ENCODE measurements at places on chromosomes 5 and 9.
A peak's percentile ranks its signal among the peaks of the same experiment; 100 is the strongest.

GRCh38 chr9:13759551-13759950 lies 480.1 kb upstream of the MPDZ start:
- no peaks in the 10 kb centered on the region for H3K27me3 ChIP-seq
- DNase-seq, result no peak
- H3K36me3 ChIP-seq, result no peaks in the 10 kb centered on the region
- H3K27ac ChIP-seq, result no peak overlapping the region
- no peak overlapping the region for H3K4me3 ChIP-seq

DNA sequence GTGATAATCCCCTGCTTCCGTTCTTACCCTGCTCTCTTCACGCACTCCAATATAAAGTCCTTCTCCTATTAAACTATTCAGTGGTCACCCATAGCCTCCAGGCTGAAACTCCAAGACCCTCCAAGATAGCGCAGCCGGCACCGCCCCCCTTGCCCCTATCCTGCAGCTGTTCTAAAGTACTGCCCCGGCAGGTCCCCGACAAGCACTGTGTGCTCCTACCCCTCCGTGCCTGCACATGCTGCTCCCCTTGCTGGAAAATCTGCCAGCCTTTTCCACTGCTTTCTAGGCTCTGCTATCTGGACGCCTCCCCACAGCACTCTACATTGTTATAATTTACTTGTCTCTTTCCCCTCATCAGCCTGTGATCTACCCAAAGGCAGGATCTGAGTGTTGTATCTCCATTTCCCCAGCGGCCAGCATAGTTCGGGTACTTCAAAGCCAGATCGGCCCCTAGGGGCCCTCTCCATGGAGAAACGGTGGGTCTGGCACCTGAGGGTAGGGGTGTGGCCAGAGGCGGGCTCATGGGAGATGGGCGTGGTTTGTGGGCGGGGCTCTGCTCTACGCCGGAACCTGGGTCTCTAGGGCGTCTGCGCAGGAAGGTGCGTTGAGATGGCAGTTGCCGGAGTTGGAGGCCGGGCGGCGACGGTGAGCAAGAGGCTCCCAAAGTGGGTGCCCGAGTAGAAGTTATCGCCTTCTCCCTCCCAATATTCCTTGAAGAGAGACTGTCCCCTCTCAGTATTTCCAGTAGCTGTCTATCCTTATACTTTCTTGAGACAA lies 83.5 kb upstream of the RUSC2 start:
- no peak overlapping the region for H3K4me3 ChIP-seq
- no peak overlapping the region for H3K27ac ChIP-seq
- no peaks in the 10 kb centered on the region for H3K36me3 ChIP-seq
- DNase-seq, result no peak

DNA sequence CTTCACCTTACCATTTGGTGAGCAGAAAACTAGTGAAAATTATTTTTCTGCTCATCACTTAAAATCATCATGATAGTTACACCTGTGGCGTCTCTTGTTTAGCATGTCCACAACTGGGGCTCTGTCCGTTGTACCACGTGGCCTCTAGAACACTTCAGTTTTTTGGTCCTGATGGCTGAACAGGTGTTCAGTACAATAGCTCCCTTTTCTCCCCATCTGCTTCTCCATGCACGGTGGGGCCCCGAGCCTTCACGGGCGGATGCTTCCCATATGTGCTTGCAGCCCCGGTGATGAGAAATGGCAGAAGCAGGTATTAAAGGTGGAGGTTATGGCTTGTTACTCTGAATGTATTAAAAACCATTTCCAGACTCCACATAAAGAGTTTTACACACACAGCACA lies 304.1 kb downstream of the CWC27 start:
- H3K4me1 ChIP-seq, result no peaks in the 10 kb centered on the region
- H3K27ac ChIP-seq, result no peak overlapping the region
- DNase-seq, result no peak
- no peaks in the 10 kb centered on the region for H3K27me3 ChIP-seq

DNA sequence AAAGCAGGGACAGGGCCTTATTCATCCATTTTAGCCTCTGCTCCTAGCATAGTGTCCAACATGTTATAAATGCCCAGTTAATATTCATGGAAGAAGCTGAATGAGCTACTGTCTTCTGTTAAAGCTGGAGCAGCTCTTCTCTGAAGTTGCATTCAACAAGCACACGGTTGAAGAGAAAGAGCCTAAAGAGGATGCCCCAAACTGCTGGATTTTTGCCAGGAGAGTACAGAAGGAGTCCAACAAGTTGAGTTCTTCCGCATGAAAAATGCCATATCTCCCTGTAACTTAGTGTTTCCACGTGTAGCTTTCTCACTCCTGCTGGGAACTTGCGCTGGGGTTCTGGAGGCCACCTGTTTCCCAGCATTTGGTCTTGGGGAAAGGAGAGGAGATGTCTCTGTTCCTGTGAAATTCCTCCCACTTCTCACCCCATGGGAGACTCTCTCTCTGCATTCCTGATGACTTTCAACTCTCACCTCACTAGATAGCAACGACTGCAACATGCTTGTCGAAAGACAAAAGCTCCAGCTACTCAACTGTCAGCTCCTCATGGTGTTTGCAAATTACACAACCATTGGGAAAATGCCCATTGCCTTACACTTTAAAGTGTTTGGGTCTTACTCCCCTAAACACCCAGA lies 122.8 kb downstream of the KIF4B start:
- no peak overlapping the region for H3K4me3 ChIP-seq
- H3K27me3 ChIP-seq, result no peaks in the 10 kb centered on the region
- no peaks in the 10 kb centered on the region for H3K4me1 ChIP-seq
- no peak for DNase-seq

DNA sequence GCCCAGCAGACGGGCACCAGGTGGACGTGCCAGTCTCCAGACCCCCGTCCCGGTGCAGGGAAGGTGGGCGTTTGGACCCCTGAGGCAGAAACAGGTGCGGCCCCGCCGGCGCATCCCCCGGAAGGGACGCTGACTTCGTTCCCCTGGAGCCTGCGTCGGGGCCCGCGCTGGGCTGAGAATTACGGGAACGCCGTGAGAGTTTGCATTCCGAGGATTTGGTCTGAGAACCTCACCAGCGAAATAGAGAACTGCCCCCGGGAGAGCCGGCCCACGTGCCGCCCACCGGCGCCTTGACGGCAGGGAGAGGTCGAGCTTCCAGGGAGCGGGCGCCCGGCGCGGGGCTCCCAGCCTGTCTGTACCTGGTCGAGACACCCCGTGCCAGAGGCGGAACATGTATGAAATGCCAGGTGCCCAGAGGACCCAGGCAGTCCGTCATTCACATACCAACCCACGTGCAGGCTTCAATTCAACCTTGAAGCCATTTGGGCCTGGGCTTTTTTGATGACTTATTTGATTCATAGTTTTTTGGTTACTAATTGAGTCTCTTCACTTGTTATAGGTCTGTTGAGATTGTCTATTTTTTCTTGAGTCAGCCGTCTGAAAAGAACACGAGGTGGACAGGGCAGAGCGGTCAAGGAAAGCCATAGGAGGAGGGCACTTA lies 877 bp upstream of the CAMSAP1 start:
- H3K27ac ChIP-seq, result peak overlapping the region; percentile 75
- no peaks in the 10 kb centered on the region for H3K27me3 ChIP-seq
- DNase-seq, result no peak
- H3K4me1 ChIP-seq, result peaks cover 32% of the 10 kb centered on the region

DNA sequence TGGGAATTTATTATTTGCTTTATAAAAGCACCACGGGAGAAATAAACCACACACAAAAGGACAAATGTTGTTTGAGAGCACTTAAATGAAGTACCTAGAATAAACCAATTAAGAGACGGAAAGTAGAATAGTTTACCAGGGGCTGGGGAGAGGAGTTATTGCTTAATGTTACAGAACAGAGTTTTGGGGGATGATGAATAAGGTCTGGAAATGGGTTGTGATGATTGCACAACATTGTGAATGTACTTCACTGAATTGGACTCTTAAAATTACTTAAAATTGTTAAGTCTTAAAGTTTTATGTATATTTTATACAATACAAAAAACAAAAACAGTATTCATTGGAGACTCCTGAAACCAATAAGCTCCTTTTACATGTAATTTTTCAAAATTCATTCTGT lies 1.5 kb downstream of the ZBTB43 start:
- H3K4me3 ChIP-seq, result peak overlapping the region; percentile 84
- H3K36me3 ChIP-seq, result peaks cover 41% of the 10 kb centered on the region
- H3K27ac ChIP-seq, result peak overlapping the region; percentile 40
- peaks cover 28% of the 10 kb centered on the region for H3K4me1 ChIP-seq
- H3K27me3 ChIP-seq, result no peaks in the 10 kb centered on the region

- peaks cover 8% of the 10 kb centered on the region for H3K4me1 ChIP-seq
- no peak for DNase-seq
- no peaks in the 10 kb centered on the region for H3K36me3 ChIP-seq
- no peak overlapping the region for H3K27ac ChIP-seq
Observed at GRCh38 chr9:11931109-11931508, 762.1 kb upstream of the TYRP1 start.

- DNase-seq, result no peak
- H3K4me3 ChIP-seq, result no peak overlapping the region
- no peaks in the 10 kb centered on the region for H3K36me3 ChIP-seq
Observed at GRCh38 chr9:135796784-135797485, 95.0 kb downstream of the KCNT1 start.

DNA sequence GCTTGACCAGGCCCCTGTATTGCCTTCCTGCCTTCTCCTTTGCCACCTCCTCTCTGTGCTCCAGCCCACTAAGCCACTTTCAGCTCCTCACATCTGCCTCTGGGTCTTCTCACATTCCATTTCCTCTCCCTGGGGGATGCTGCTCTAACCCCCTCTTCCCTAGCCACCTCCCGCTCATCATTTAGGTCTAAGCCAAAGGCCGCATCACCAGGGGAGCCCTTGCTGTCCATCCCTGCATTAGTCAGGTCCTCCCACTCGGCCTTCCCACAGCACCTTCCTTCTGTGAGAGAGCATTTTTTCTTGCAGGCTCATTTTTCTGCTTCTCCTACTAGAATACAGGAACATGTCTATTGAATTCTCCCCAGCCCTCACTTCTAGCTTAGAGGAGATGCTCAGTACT lies 72.6 kb upstream of the GALNT10 start:
- no peaks in the 10 kb centered on the region for H3K36me3 ChIP-seq
- H3K27me3 ChIP-seq, result no peaks in the 10 kb centered on the region
- H3K4me1 ChIP-seq, result no peaks in the 10 kb centered on the region
- H3K27ac ChIP-seq, result no peak overlapping the region
- no peak for DNase-seq
- H3K4me3 ChIP-seq, result no peak overlapping the region

- H3K4me3 ChIP-seq, result no peak overlapping the region
- H3K27ac ChIP-seq, result no peak overlapping the region
- no peak for DNase-seq
Observed at GRCh38 chr9:1946526-1947283, 68.4 kb upstream of the SMARCA2 start.

GRCh38 chr5:167688341-167689130 lies 602.9 kb upstream of the WWC1 start:
- no peaks in the 10 kb centered on the region for H3K36me3 ChIP-seq
- no peaks in the 10 kb centered on the region for H3K27me3 ChIP-seq
- DNase-seq, result no peak

- no peaks in the 10 kb centered on the region for H3K4me1 ChIP-seq
- H3K4me3 ChIP-seq, result no peak overlapping the region
- H3K36me3 ChIP-seq, result no peaks in the 10 kb centered on the region
- H3K27ac ChIP-seq, result no peak overlapping the region
- no peak for DNase-seq
- no peaks in the 10 kb centered on the region for H3K27me3 ChIP-seq
Observed at GRCh38 chr9:26756881-26757280, 135.7 kb downstream of the CAAP1 start.

DNA sequence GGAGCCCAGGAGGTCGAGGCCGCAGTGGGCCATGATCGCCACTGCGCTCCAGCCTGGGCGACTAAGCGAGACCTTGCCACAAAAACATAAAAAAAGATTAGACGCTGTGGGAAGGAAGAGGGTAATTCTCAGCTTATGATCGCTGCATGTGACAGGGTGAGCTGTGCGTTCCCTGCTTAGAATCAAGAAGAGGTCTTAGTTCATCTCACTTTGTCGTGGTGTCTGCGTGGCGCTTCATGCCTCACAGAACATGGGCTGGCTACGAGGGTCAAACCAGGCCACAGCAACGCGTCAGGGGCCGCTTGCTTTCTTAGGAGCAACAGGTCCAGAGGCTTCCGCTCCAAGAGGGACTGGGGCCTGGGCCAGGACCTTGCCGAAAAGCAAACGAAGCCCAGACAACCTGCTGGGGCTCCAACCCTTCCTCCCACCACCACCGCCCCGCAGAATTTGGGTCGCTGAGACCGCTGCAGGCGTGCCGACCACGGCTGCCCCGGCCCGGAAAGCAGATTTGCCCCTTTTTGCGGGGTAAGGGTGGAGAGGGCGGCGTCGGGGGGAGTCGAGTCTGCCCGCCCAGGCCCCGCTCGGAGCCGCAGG lies 10.0 kb upstream of the GRIN1 start:
- H3K4me3 ChIP-seq, result peak overlapping the region; percentile 55
- H3K4me1 ChIP-seq, result no peaks in the 10 kb centered on the region
- no peak for DNase-seq
- H3K36me3 ChIP-seq, result no peaks in the 10 kb centered on the region

DNA sequence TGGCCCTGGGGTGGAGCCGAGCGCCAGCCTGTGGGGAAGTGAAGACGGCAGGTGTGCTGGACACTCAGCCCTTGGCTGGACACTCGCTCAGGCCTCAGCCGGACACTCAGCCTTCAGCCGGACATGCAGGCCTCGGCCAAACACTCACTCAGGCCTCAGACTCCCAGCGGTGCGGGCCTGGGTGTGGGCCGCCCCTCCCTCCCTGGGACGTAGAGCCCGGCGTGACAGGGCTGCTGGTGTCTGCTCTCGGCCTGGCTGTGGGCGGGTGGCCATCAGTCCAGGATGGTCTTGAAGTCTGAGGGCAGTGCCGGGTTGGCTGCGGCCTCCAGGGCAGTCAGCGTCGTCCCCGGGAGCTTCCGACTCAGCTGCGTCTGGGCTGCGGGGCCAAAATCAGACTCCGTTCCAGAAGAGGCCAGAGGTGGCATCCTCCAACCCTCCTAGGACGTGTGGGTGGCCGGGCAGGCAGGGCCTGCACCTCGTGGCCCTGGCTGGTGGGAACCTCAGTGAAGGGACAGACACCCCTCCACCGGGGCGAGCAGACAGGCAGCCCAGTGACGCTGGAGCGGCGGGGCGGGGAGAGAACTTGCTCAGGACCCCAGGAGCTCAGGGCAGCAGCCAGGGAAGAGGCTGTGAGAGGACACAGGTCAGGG lies 28.4 kb downstream of the SLC6A18 start:
- H3K27ac ChIP-seq, result no peak overlapping the region
- H3K4me3 ChIP-seq, result no peak overlapping the region
- no peaks in the 10 kb centered on the region for H3K27me3 ChIP-seq
- no peaks in the 10 kb centered on the region for H3K36me3 ChIP-seq
- no peak for DNase-seq

DNA sequence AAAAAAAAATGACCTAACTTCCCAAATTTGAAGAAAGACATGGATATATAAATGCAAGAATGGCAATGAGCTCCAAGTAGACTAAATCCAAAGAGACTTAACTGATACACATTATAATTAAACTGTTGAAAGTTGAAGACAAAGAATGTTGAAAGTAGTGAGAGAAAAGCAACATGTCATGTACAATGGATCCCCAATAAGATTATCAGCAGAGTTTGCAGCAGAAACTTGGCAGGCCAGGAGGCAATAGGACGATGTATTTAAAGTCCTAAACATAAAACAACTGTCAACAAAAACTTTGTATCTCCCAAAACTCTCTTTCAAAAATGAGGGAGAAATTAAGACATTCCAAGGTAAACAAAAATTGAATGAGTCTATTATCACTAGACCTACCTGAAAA lies 8.6 kb upstream of the DIRAS2 start:
- DNase-seq, result no peak
- H3K4me1 ChIP-seq, result no peaks in the 10 kb centered on the region

- H3K4me3 ChIP-seq, result no peak overlapping the region
- H3K36me3 ChIP-seq, result no peaks in the 10 kb centered on the region
- H3K27ac ChIP-seq, result no peak overlapping the region
- no peaks in the 10 kb centered on the region for H3K4me1 ChIP-seq
- H3K27me3 ChIP-seq, result no peaks in the 10 kb centered on the region
Observed at GRCh38 chr9:88322906-88323566, 65.2 kb upstream of the SPIN1 start.

GRCh38 chr9:127130661-127131538 lies 8.5 kb upstream of the ANGPTL2 start:
- no peak overlapping the region for H3K27ac ChIP-seq
- H3K27me3 ChIP-seq, result no peaks in the 10 kb centered on the region

Data from RWPE2 (cell line).